Pancreas (tissue), 10 donors: ENCODE measurements at places on chromosomes 1 and 21.

DNA sequence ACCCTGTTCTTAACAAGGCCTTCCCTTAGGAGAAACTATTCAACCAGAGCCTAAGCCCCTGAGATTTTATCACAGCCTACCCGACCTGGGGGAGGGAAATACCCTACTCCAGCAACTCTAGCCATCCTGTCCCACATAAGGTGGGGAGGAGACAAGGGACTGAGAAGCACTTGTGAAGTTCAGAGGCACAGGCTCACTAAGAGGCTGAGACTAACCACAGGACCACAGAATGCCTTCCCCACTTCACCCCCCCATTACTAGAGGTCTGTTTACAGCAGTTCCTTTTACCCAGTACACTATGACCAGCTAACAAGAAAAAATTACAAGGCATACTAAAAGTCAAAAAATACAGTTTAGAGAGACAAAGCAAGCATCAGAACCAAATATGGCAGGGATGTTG, 86.8 kb downstream of the TEX35 start:
- DNase-seq: no peak

DNA sequence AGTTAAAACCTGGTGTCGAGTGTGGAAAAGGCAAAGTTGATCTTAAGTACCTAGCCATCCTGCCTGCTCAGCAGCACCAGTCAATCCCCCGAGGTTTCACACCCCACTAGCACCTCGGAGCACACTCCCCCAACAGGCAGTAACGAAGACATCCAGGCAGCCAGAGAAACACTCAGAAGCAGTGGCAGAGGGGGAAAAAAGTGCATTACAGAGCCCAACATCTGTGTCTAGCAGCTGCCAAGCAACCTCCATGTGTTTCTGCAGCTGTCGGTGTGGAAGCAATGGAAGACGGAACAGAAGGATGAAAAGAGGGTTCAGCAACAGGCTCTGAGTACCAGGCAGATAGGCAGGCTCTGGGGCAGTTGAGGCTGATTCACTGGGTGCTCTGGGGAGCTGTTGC, 73.4 kb upstream of the PROX1 start:
- no peak for DNase-seq

DNA sequence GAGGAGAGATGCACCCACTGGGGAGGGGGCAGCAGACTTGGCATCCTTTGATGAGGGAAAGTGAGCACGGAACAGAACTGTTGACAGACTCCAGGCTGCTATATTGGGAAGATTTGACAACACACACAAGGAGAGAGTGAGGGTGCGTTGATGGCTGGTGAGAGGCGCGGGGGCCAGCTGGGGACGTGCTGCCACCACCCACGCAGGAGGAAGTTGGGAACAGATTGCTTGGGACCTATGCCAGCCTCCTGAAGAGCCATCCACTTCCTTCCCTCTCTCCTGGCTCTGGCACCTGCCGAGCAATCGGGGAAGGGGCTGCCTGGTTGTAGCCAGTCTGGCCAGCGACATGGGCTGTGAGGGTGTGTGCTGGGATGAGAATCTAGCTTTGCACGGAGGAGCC, 223.7 kb upstream of the CSF3R start:
- no peak for DNase-seq

- DNase-seq: no peak
Measured at GRCh38 chr21:28592205-28592865, 400.3 kb downstream of the LTN1 start.

GRCh38 chr1:155859881-155860871, 809 bp downstream of the SYT11 start:
- peak; percentile 34 for DNase-seq

DNA sequence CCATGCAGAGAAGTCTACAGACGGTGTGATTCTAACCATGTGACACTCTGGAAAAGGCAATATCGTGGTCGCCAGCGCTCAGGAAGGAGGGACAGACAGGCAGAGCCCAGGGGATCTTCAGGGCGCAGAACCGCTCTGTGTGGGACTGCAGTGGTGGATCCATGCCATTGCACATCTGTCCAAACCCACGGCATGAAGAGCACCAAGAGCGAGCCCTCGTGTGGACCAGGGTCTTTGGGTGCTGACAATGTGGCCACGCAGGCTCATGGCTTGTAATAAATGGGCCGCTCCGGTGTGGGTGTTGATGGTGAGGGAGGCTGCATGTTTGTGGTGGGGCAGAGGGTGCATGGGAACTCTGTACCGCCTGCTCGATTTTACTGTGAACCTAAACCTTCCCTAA, 25.3 kb upstream of the POFUT2 start:
- DNase-seq: peak; percentile 22

- DNase-seq: no peak
Measured at GRCh38 chr1:237794071-237794470, 96.7 kb downstream of the ZP4 start.
